Left lobe of liver (tissue), 2 donors: ENCODE measurements at places on chromosomes 6 and 20. TPM values are rescaled to one million over a fixed set of nuclear protein-coding genes. Genes with fewer than 3 reads are reported as not detected.

- DNase-seq = no peak
Observed at GRCh38 chr6:17656092-17656491, 50.6 kb downstream of the NUP153 start.

GRCh38 chr6:53573299-53573698 lies 28.4 kb upstream of the GCLC start:
- no peak for DNase-seq

DNA sequence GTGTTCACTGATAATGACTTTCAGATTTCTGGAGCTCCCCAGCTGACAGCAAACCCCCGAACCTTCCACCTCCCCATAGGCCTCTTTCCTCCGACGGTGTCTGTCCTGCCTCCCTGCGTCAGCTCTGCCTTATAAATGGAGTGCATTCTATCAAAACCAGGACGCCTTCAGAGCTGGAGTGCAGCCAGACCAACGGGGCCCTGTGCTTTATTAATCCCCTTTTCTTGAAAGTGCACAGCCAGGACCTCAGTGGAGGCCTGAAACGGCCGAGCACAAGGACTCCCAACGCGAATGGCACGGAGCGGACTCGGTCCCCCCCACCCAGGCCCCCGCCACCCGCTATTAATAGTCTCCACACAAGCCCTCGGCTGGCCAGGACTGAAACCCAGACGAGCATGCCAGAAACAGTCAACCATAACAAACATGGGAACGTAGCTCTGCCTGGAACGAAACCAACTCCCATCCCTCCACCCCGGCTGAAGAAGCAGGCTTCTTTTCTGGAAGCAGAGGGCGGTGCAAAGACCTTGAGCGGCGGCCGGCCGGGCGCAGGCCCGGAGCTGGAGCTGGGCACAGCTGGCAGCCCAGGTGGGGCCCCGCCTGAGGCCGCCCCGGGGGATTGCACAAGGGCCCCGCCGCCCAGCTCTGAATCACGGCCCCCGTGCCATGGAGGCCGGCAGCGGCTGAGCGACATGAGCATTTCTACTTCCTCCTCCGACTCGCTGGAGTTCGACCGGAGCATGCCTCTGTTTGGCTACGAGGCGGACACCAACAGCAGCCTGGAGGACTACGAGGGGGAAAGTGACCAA lies 42.3 kb upstream of the NAA20 start:
- peak; percentile 53 for DNase-seq

GRCh38 chr6:168390749-168391420 lies 50.1 kb upstream of the SMOC2 start:
- no peak for DNase-seq

DNA sequence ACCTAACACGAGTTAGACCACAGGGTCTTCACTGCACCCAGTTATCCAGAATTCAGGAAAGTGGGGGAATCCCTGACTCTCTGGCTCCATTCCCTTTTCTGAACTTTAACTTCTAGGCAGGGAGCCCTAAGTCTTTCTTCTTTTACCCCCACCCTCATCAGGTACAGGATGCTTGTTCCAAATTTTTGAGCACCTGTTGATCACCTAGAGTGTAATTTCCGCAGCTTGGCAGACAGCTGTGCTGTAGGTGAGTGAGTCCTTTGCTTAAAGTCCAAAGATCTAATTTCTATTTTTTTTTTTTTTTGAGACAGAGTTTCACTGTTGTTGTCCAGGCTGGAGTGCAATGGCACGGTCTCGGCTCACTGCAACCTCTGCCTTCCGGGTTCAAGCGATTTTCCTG lies 89.5 kb upstream of the AKIRIN2 start:
- DNase-seq = no peak

DNA sequence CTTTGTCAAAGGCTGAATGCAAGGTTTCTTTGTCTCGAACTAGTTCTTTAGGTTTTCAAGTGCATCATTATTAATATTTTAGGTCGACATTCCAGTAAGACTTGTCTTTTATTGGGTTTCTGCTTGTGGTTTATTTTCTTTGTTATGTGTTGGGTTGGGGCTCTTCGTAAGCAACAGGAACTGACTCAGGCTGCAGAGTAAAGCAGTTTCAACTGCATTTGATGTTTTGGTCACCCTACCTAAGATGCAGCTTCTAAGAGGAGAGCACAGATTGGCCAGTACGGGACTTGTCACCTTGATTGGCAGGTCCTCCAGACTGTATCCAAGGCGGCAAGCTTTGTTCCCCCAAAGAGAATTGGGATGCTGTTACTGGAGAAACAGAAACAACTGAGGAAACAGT lies 149.5 kb upstream of the SULF2 start:
- DNase-seq = no peak

DNA sequence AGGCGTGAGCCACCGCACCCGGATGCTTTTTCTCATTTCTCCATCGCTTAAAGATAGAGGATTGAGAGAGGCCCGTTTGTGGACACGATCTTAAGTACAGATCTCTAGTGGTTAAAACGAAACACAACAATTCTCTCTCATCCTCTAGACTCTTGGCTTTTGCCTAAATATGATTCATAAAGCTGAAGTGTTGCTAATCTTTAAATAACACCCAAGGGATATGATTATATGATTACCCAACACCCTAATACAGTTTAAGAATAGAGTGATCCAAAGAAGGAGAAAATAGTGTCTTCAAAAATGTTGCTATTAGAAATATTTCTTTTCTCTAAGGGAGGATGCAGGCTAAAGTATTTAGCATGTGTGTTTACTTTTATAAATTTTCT lies 50.4 kb downstream of the MTHFD1L start:
- no peak for DNase-seq

GRCh38 chr6:16471222-16471909 lies 233.0 kb downstream of the GMPR start:
- no peak for DNase-seq

Gene WFDC2
- 3.7 TPM for total RNA-seq

Gene COL21A1
- 0.43 TPM for total RNA-seq

Gene PCMTD2
- 29.3 TPM for total RNA-seq

Gene TMEM181
- total RNA-seq = 12.0 TPM

Gene SRSF12
- 0.10 TPM for total RNA-seq

Gene GZF1
- 4.4 TPM for total RNA-seq
